ENCODE measurements at places on chromosomes 13 and 19.

DNA sequence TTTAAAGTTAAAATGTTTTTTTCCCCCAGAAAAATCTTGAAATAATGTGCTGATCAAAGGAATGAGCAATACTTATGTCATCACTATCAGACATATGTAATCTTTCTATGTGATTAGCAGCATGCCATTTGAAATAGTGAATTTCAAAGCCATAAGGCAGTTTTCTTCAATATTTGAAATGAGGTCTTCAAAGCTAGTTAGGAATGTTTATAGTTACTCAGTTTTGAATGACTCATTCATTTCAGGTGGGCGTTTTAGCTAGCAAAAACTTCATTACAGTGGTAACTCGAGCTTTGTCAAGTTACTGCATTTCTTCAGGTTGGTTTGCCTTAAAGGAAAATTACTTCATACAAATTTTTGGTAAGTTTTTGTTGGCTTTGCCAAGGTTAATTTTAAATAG lies 102.1 kb downstream of the ATP8A2 start:
- DNase-seq: no peak

DNA sequence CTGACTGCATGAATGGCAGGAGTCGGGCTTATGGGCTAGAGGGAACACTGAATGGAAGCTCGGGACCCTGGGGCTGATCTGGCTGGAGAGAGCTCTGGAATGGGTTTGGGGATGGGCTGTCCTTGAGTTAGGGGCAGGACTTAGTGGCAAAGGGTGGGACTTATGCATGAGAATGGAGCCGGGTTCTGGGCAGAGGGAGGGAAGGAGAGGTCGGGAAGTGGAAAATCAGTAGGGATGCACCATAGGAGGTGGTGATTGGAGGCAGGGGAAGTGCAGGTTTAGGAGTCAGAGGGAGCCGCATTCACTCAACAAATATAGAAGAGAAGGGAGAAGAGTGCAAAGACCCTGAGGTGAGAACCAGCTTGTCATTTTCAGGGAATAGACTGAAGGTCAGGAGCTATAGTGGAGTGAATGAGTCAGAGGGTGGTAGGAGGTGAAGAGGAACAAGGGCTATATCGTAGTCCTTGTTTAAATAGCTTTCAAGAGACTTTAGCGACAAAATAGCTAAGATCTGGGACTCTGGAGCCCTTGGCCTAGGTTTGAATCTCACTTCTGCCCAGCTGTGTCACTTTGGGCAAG lies 748 bp downstream of the RAB4B start:
- DNase-seq: no peak

DNA sequence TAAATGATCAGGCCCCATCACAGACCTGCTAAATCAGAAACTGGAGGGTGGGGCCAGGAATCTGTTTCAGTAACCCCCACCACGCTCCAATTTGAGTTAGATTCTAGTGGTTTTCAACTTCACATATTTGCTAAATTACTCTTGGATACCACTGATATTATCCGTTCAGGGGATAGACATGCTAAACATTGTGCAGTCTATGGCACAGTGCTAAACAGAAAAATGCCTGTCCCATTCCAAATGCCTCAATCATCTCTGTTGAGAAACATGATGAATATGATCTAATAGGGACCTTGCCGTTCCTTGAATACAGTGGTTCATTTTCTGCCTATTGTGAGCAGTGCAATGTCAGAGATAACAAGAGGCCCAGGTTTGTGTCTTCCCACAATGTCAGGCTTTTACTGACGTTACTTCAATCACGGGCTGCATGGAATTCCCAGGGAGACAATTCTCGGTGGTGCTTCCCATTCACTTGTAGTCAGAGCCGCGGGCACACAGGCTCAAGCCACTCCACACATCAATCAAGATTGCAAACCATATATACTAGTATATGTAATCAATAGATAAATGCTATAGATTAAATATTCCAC lies 52.7 kb downstream of the MYO16 start:
- no peak for DNase-seq

GRCh38 chr19:2532252-2533071 lies 56.5 kb downstream of the GADD45B start:
- no peak for DNase-seq

DNA sequence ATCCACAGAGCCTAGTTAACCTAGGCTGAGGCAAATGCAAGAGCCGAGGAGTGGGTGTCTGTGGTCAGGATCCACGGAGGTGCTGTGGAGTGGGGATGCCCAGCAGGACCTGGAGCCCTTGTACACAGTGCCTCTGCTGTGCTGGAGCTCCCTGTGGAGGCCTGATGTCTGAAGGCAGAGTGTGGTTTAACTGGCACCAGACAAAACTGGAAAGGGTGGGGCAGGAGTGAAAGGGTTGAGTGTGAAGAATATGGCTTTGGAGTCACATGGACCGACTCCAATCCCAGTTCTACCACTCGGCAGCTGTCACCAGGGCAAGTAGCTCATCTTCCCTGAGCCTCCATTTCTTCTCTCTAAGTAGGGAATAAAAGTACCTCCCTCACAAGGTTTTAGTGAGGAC lies 60.3 kb upstream of the GPR12 start:
- DNase-seq: no peak

- DNase-seq: no peak
Observed at GRCh38 chr13:54492995-54493394, 1464.4 kb downstream of the OLFM4 start.

DNA sequence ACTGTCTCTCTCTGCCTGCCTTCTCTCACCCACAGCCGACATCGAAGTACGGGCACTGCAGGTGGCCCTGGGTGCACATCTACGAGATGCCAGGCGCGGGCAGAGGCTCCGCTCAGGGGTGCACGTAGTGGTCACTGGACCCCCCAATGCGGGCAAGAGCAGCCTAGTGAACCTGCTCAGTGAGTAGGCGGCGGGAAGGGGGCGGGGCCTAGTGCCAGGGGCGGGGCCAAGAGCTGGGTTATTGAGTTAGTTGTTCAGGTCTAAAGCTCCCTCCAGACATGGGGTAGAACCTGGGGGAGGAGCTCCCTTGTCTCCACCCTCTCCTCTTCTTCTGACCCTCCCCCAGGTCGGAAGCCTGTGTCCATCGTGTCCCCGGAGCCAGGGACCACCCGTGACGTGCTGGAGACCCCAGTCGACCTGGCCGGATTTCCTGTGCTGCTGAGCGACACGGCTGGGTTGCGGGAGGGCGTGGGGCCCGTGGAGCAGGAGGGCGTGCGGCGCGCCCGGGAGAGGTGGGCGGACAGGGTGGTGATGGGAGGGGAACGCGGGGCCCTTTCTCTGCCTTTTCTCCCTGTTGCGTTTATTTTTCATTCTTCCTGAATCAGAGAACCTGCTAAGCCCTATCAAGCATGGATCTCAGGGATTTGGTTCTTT lies 1.9 kb downstream of the GTPBP3 start:
- no peak for DNase-seq

GRCh38 chr19:9995084-9995483 lies 15.2 kb downstream of the COL5A3 start:
- DNase-seq: no peak

DNA sequence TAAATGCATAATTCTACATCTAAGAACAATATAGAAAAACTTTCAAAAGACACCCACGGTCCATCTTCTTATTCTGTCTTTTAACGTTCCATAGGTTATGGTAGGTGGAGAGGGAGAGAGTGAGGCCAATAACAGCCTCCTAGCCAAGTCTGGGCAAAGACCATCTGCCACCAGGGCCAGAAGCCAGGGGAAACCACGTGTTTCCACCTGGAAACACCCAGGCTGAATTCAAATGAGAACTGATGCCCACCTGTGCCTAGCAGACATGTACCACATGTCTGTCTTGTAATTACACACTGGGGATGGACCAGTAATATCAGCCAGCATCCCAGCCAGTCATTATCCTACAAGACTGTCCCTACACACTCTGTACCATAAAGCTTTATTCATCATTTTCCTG lies 1573.1 kb downstream of the EFNB2 start:
- DNase-seq: peak; percentile 60

GRCh38 chr19:21256722-21257121 lies 72.5 kb downstream of the ZNF708 start:
- DNase-seq: no peak

- DNase-seq: no peak
Observed at GRCh38 chr13:41515491-41516139, 58.3 kb downstream of the RGCC start.

DNA sequence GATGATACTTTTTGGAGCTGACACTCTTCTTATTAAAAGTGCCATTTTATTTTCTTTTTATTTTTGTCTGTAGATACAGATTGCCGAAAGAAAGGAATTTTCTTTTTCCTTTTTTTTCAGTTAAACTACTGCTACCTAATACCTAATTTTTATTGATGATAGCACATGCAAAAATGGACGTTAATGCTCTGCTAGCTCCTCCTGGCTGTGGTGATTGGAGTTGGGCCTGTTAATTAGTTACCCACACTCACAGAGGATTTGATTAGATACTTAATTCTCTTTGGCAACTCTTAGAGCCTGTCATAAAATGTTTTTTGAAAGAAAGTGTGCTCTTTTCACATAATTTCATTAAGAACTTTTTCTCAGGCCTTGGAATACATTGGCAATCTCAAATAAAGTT lies 366.8 kb downstream of the DCT start:
- no peak for DNase-seq

DNA sequence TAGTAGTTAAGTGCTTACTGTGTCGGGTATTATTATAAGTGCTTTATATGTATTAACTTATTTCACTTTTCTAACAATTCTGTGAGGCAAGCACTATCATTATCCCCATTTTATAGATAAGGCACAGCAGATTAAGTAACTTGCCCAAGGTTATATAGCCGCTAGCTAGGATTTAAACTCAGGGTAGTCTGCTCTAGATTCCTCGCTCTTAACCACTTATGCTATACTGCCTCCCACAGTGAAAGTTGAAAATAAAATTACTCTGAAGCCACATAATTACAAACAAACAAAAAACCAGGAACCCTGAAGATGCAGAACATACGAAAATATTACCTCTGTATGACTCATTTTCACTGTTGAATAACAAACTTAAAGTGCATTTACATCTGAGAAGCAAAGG lies 3.9 kb downstream of the TEX30 start:
- DNase-seq: no peak

DNA sequence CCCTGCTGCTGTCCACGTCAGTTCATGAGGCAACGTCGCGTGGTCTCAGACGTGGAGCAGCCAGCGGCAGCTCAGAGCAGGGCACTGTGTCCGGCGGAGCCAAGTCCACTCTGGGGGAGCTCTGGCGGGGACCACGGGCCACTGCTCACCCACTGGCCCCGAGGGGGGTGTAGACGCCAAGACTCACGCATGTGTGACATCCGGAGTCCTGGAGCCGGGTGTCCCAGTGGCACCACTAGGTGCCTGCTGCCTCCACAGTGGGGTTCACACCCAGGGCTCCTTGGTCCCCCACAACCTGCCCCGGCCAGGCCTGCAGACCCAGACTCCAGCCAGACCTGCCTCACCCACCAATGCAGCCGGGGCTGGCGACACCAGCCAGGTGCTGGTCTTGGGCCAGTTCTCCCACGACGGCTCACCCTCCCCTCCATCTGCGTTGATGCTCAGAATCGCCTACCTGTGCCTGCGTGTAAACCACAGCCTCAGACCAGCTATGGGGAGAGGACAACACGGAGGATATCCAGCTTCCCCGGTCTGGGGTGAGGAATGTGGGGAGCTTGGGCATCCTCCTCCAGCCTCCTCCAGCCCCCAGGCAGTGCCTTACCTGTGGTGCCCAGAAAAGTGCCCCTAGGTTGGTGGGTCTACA lies 6.6 kb downstream of the FSTL3 start:
- no peak for DNase-seq

- DNase-seq: no peak
Observed at GRCh38 chr13:30346789-30347167, 39.4 kb upstream of the KATNAL1 start.

- no peak for DNase-seq
Observed at GRCh38 chr13:36858290-36858689, 39.3 kb downstream of the RFXAP start.

DNA sequence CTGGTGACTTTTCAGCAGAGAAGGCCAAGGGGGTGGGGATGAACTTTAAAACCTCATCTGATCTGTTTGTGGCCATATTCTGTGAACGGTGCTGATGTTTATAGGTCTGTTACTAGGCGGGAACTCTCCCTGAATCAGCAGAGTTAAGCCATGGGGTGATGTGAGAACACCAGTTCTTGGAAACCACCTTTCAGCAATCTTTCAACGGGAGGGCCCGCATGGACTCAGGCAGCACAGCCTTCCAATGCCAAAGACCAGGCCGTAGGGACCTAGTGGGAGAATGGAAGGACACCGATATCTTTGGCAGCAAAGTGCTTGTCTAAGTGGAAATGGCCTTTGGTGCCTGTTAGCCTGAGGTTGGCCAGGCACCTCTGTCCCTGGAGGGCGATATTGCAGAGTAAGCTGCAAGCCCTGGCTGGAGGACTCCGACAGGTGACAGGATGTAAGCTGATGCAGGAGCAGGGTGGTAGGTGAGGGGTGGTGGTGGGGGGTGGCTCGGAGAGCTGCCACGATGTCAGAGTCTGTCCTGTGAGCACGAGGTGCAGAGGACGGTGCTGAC lies 57.0 kb downstream of the ERCC5 start:
- DNase-seq: no peak

- DNase-seq: no peak
Observed at GRCh38 chr13:58119804-58120203, 488.3 kb downstream of the PCDH17 start.

GRCh38 chr13:45339867-45340266 lies 1.1 kb downstream of the TPT1 start:
- DNase-seq: no peak

DNA sequence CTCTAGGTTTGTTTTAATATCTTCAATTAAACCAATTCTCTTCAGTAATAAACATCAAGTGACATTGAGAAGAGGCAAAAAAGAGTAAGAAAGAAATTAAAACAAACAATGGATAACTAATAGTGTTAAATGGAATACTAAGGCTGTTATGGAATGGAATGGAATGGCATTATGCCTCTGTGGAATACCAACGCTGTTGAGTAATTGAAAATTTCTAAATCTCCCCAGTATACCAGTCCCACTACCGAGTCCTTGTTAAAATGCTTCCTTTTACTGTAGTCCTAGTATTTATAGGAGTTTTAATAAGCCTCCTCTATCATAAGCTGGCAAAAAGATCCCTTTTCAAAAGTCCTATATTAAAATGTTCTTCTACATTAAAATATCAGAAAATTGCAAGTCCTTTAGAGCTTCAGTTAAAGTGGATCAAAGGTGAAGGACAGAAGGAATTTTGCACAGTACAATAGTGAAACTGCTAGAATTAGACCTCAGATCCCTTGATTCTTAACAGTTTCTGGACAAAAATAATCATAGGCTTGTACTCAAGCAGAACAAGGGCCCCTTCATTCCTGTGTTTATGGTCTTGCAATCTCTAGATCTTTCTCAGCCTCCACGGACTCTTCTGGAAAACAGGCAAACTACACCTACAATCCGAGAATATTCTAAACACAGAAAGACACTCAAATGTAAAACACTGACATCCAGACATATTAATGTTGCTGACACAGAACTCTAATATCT lies 128.2 kb downstream of the PCDH9 start:
- no peak for DNase-seq

DNA sequence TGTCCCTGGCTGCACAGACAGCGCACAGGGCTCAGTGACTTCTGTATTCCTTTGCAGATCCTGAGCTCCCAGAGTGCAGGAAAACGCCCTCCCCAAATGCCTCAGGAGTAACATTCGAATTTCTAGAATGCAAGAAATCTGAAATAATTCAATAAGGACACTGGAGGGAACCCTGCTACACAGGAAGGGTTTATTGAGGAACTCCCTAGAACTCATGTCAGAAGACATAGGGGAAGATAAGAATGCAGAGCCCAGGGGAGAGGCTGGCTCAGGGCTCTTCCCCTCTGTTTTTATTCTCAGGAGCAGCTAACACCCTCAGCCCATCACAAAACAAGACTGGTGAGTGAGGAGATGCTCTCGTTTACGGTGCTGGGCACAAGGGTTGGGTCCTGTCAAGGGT lies 6.8 kb downstream of the LILRA1 start:
- no peak for DNase-seq
